ENCODE measurements at places on chromosomes 11 and 22. TPM values are rescaled to one million over a fixed set of nuclear protein-coding genes. Genes with fewer than 3 reads are reported as not detected.

GRCh38 chr11:72433455-72434036, 785 bp downstream of the CLPB start:
- DNase-seq, result no peak

GRCh38 chr11:7251836-7252682, at the start of gene SYT9:
Gene SYT9 (plus strand): TSS chr11:7251904. CDS start chr11:7252187, 283 bp downstream.
- DNase-seq, result no peak

DNA sequence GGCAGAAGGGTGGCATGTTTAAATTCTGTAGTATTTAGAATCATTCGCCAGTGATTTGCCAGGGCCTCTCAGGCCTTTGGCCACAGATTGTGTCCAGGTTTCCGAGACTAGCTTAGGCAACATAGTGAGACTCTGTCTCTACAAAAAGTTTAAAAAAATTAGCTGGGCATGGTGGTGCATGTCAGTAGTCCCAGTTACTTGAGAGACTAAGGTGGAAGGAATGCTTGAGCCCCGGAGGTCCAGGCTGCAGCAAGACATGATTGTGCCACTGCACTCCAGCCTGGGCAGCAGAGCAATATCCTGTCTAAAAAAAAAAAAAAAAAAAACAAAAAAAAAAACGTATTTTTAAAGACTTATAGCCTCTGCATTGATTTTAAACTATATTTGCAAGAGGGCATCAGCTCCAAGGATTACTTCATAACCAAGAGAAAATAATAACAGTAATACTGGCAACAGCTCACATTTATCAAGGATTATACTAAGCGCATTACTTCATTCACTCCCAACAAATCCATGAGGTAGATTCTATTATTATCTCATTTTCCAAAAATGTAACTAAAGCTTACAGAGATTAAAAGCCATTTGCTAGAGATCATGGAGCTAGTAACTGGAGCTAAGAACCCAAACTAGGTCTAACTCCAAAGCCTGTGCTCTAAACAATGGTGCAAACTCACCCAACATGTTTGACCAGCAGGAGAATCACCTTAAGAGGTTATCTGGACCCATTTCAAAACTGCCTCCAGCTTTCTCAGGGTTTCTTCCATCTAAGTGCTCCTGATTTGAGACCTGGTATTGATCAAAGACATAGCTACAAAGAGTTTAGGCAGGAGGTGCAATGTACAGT, 32.6 kb upstream of the SLC6A5 start:
- DNase-seq, result no peak

DNA sequence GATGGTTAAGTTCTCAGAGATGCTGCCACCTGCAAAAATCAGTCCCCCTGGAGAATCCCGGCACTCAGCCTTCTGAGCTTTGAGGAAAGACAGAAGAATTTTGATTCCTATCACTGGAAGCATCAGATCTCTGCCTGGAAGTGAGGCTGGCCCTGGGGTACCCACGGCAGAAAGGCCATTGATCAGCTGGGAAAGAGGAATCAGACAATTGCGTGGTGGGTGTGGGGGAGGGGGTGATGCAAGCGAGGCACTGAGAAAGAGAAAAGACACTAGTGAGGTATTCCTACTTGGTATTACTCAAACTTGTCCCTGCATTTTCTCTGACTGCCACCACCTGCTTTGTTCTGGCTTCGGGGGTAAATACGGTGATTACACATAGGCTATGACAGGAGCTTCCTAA, 96.1 kb downstream of the FEZ1 start:
- DNase-seq, result no peak

DNA sequence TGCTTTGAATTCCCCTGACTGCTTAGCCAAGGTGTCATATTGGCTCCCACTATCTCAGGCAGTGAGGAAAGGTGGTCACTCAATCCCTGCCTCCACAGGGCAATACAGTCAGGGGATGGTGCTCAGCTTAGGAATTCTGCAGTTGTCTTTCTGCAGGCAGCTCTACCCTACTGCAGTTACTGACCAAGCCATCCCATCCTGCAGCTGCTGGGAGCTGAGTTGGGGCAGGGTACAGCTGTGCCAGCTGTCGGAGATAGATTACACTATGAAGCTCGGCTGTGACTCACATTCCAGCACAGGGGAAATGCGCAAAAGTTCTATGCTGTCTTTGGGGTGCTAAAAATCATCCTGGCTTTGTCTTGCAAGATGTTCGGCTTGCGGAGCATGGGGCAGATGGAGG, 4.4 kb upstream of the DAGLA start:
- no peak for DNase-seq

The NXPE4 gene
- not detected for total RNA-seq

The CDKN1C gene
- total RNA-seq, result not detected

The SEZ6L gene
- not detected for total RNA-seq

All from HepG2 (cell line).